ENCODE measurements at places on chromosomes 4 and X. TPM values are rescaled to one million over a fixed set of nuclear protein-coding genes. Genes with fewer than 3 reads are reported as not detected.

UGT2B10 gene
- total RNA-seq: not detected

DOCK11 gene
- 138 TPM for total RNA-seq

TMEM156 gene
- total RNA-seq: 7.5 TPM

PGAM4 gene
- not detected for total RNA-seq

CPZ gene
- total RNA-seq: 7.5 TPM

SRPX gene
- total RNA-seq: 168 TPM

BRS3 gene
- total RNA-seq: not detected

CXorf49 gene
- total RNA-seq: not detected

ART3 gene
- total RNA-seq: not detected

WFS1 gene
- total RNA-seq: 58.3 TPM

GPRIN3 gene
- total RNA-seq: 13.2 TPM

VCX2 gene
- total RNA-seq: not detected

EPGN gene
- total RNA-seq: 2.0 TPM

CXCL6 gene
- total RNA-seq: not detected

LUZP4 gene
- total RNA-seq: not detected

CPLX1 gene
- total RNA-seq: 2.6 TPM

INPP4B gene
- 113 TPM for total RNA-seq

PDE6B gene
- total RNA-seq: 8.5 TPM

CC2D2A gene
- 14.9 TPM for total RNA-seq

SPATA4 gene
- total RNA-seq: not detected

MND1 gene
- total RNA-seq: 0.64 TPM

BBS12 gene
- 15.2 TPM for total RNA-seq

LDOC1 gene
- 3.9 TPM for total RNA-seq

TRIM75 gene
- total RNA-seq: not detected

RGN gene
- total RNA-seq: 2.6 TPM

MAGEA10 gene
- not detected for total RNA-seq
